ENCODE measurements at places on chromosomes 12 and 14.
A peak's percentile ranks its signal among the peaks of the same experiment; 100 is the strongest.

GRCh38 chr12:4628406-4628805, 20.4 kb downstream of the AKAP3 start:
- DNase-seq, result no peak

DNA sequence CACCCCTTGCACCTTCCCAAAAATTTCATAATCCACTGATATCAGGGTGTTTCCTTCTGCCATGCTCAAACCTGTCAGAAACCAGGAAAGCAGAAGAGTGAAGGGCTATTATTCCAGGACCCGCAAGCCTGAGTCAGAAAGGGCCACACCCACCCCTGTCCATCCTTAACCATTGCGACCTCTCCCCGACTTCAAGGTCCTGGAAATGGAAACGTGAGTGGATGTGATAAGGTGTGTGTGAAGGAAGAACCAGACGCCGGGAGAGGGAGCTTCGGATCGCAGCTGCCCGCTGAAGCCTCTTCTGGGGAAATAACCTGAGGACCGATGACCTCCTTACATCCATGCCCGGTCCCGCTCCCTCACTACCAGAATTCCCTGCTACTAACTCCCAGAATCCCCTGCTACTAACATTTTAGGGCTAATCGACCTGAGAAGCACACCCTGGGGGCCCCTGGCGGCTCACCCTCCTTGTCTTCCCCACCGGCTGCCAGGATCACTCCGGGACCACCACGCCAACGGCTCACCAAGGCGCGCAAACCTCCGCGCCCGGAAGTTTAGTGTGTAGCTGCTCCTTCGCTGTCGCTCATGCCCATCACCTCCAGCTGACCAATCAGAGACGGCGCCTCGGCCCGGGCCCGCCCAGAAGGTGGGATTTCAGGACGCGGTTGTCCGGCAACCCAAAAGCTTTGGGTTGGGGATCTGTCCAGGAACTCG, at the start of gene ACYP1:
ACYP1 (minus strand) TSS at position 534 of the 714 bp plus-strand sequence; CDS start at position 63, 471 bp downstream.
- peak; percentile 84 for DNase-seq

DNA sequence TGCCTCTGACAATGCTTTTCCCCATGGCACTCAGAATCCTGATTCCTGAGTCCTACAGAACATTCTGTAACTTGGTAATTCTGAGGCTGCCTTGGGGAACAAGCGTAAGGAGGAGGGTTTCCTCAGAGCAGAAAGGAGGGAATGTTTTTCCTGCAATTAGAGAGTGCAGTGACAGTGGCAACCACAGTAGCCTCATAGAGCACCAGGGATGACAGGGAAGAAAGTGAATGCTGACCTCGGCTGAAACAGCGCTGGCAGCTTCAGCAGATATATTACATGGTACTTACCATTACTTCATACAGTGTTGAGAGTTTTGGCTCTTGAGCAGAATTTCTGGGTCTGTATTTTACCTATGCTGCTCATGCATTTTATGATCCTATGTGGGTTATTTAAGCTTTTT, 757.1 kb downstream of the NRXN3 start:
- DNase-seq, result no peak

DNA sequence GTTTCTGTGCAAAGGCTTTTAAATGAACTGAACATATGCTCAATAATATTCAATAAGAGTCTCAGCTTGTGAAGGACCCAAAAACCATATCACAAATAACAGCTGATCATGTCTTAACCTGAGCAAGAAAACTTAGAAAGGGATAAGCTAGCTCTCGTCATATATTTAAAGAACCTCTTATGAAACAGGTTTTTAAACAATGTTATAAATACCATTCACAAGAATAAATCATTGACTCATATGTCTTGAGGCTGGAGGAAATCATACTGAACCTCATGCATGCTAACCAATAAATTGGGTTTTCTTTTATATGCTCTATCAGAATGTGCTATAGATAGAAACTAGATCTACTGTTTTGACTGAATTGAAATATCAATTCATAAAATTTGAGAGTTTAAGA, 426.9 kb downstream of the NOVA1 start:
- DNase-seq, result no peak

GRCh38 chr12:95989504-95990123, 6.5 kb downstream of the HAL start:
- DNase-seq, result no peak

GRCh38 chr12:67916266-67916970, 72.8 kb upstream of the IFNG-AS1 start:
- no peak for DNase-seq

DNA sequence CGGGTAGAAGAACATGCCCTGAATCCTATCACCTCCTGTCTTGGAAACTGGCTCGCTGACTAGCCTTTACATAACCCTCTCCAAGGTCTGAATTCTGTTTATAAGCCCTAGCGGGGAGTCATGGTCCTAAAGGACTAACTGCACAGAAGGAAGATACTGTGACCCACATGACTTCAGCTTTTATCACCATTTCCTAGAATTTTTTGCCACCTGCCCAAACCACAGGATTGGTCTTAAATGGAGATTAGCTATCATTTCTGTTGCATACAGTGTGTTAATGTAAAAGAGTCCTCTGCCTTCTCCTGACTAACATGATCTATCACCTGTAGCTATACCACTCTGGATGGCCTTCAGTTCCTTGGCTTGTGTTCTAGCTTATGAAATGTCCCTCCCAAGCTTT, 319.2 kb downstream of the DUSP6 start:
- DNase-seq, result no peak

DNA sequence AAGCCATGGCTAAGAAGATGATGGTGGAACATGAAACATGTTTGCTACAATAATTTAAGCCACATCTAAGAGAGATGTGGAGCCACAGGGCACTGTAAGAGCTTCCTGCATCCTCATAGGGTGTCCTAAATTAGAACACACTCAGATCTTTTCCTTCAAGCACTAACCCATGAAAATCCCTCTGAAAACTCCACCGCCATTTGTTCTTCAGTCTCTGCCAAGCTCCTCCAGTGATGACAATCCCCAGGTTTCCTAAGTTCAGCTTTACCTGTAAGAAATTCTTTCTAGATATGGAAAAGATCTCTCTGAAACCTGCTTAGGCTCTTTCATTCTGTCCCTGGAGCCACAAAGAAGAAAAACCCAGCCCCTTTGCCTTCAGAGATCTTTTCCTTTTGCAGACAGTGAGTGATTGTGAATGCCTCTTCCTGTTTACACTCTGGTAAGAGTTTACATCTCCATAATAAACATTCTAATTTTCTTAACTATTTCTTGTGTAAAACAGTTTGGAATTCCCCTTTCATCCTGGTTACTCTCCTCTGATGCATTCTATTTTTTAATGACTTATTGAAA, 907.2 kb downstream of the VRK1 start:
- DNase-seq, result no peak

Measured in GDM1 (cell line).